ENCODE measurements at places on chromosomes 16 and 17.

DNA sequence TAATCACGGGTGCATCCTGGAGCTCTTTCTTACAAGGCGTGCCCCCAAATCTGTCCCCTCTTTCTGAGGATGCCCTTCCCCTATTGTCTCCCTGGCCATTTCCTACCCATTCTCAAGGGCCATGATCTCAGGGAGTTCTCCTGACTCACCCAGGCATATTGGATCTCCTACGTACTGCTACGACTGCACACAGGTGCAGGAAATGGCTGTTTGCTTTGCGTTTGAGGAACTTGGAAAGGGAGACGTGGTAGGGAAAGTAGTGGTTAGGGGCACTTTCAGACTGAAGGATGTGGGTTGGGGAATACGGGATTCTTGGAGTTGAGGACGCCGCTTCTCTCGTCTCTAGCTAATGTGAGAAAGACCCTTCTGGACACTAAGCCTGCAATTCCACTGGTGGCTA, 18.7 kb upstream of the MEOX1 start:
- no peak for DNase-seq

DNA sequence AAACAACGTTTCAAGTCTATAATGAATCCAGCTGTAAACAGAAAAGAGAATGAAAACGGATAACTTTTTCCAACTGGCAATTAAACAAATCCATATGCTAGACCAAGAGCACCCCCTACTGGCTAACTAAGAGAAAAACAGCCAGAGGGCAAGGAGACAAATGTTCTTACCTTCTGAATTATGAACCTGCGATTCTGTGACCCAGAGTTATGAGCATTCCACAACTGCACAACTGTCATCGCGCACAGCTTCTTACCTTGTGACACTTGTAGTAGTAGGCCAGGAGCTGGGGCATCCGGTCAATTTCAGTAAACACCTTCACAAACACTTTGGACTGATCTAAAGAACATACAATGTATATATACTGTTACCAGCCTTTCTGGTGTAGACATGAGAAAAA, 18.6 kb downstream of the COG7 start:
- DNase-seq = no peak

DNA sequence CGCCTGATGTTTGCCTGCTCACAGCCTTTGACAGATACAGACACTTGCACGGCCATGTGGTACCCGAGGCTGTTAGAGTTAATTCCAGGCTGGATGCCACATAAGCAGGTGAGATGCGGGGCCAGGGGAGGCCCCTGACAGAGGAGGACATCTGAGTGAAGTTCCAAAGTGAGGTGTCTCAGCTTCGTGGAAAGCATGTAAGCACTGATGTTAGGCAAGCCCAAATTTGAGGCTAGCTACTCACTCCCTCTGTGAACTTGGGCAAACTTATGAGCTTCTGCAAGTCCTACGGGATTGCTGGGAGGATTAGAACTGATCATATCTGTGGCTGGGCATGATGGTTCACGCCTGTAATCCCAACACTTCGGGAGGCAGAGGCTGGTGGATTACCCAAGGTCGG, 39.3 kb upstream of the MARCHF10 start:
- no peak for DNase-seq

DNA sequence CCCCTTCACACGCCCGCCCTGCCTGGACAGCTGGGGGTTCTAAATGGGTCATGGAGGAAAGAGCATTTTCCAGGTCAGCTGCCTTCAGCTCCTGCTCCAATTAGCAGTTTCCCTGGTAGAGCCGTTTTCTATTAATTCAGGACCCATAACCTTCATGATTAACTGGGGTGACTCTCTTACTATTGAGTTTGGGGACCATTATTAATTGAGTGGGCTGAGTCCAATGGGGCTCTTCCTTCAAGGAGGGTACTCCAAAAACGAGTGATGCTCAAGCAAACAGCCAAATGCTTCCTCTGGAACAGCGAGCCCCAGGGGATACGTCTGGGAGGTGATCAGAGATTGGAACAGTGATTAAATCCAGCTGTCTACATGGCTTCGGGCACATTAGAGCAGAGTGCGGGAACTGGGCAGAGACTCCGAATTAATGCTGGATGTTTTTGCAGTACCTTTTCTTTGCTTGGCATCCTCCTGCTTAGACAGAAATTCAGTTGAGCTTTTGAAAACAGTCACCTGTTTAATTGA, 68.1 kb upstream of the CACNG3 start:
- DNase-seq = no peak

- no peak for DNase-seq
Measured at GRCh38 chr17:68820476-68820824, 134.7 kb downstream of the ABCA8 start.

DNA sequence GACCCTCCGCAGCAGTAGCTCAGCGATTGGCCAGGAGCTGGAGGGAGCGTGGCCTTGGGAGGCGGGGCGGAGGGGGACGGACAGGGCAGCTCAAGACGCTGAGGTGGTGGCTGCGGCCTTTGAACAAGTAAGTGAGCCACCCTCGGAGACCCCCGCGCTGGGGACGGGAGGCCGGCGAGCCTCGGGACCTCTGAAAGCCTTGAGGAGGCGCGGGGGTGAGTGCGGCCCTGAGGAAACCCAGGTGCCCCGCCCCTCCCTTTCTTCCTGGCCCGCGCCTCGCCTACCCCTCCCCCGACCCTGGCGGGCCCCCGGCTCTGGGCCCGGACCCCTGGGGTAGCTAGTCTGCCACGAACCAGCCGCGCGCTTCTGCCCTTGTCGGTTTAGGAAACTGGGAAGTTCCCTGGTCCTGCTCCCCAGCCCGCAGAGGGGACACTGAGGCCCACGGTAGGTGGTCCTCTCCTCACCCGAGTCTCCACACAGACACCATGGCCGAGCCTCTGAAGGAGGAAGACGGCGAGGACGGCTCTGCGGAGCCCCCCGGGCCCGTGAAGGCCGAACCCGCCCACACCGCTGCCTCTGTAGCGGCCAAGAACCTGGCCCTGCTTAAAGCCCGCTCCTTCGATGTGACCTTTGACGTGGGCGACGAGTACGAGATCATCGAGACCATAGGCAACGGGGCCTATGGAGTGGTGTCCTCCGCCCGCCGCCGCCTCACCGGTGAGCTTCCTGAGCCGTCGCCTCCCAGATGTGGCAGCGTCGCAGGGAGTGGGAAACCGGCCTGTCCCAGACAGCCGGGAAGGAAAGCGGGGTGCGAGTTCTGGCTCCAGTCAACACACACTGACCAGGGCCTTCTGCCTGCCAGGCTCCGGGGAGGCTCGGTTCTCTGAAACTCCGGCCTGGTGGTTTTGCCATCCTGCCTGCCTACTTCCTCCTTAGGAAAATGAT, at the start of gene MAPK7:
Gene MAPK7, plus strand, starts transcription at position 83 of the 945 bp plus-strand sequence. Its CDS starts 403 bp downstream, at position 486.
- no peak for DNase-seq

- no peak for DNase-seq
Measured at GRCh38 chr17:40510328-40510648, 8.9 kb upstream of the TNS4 start.

DNA sequence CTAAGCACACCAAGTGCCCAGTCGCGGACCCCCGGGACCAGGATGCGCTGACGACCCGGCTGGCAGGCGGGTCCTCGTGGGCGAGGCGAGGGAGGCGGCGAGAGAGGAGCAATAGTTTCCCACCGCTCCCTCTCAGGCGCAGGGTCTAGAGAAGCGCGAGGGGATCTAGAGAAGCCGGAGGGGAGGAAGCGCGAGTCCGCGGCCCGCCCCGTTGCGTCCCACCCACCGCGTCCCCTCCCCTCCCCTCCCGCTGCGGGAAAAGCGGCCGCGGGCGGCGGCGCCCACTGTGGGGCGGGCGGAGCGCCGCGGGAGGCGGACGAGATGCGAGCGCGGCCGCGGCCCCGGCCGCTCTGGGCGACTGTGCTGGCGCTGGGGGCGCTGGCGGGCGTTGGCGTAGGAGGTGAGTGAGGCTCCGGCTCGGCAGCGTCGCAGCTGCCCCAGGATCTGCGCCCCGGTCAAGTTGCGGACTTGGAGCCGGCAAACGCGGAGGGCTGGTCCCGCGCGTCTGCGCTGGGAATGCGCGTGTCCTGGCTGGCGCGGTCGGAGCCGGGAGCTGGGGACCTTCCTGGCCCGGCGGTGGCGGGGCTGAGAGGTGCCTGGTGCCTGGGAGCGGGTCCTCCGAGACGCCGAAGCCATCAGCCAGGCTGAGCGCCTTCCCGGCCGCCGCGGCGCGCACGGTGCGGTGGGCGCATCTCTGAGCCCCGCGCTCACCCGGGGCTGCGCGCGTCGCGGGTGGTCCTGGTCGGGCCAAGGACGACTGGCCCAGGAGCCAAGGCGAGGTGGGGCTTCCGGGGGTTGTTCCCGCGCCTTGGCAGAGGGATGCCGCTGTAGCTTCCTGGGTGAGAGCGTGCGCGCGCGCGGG, at the start of gene ITGB3:
Gene ITGB3, plus strand, starts transcription at position 287 of the 862 bp plus-strand sequence. Its CDS starts 35 bp downstream, at position 322.
- peak; percentile 37 for DNase-seq

DNA sequence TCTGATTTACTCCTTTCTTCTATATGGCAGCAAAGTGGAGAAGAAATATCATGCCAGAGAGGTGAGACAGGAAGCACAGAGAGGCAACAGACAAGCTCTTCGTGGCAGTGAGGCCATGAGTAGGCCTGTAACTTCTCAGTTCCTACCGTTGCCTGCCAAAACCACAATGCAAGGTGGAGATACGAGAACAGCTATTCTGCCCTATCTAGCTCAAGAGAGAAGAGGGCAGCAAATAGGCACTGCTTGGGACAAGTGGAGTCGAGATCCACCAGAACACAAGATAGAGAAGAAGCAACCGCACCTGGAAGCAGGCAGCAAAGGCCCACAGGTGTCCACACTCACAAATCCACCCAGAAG, 24.8 kb downstream of the RANBP10 start:
- DNase-seq = no peak

DNA sequence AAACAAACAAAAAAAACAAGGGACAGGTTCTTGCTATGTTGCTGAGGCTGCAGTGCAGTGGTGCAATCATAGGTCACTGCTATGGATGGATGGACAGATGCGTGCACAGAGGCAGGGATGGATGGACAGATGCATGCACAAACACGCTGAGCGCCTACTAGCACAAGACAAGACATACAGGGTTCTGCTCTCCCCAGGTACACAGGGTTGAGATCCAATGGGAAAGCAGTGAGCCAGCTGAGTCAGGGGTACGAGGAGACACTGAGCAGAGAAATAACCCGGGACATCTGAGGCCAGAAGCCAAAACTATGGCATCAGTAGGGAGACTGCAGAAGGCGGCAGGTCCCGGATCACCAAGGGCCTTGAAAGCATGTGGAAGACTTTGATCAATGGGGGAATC, 6.2 kb downstream of the IL32 start:
- DNase-seq = no peak

DNA sequence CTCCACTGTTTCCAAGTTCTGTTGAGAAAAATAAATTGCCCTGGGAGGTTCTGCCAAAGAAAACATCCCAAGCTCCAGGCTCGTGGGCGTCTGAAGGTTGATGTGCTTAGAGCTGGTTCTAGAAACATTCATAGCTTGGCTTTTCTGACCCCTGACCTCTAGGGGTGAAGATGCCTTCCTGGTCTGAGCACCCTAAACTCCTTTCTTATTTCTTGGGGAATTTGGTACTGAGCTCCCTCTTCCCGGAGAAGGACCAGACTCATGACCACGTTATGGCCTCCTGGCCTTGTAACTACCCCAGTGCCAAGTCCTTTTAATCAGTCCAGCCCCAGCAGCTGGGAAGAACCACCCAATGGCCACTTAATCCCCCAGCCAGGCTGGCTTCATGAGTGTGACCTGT, 66.4 kb downstream of the MYH11 start:
- no peak for DNase-seq

- no peak for DNase-seq
Measured at GRCh38 chr17:9123594-9124553, 102.6 kb downstream of the NTN1 start.

All from stimulated activated CD4-positive, alpha-beta T cell treated with anti-CD3 and anti-CD28 coated beads, TNF-alpha, amount 100 ng/mL, for 1 hour (primary cell).